Head of caudate nucleus (tissue), 42 donors: ENCODE measurements at places on chromosomes 11 and 22.
A peak's percentile ranks its signal among the peaks of the same experiment; 100 is the strongest.

GRCh38 chr11:46845440-46845739, 690 bp downstream of the CKAP5 start:
- DNase-seq: no peak

GRCh38 chr11:37908219-37908548, 1310.1 kb upstream of the RAG2 start:
- no peak for DNase-seq

DNA sequence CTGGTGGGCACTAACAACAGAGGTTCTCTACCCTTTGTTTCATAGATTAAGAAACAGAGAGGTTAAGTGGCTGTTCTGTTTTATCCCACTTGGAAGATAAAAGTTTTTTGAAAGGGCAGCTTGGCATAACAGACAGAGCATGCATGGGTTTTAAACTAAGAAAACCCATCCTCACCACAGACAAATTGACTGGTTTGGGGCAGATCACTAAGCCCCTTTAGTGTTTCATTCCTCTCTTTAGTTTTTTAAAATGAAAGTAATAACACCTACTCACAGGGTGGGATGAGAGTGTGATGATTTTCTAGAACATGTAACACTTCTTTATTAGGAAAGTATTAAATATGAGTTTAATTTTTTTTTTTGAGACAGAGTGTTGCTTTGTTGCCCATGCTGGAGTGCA, 12.3 kb upstream of the RRAS2 start:
- DNase-seq: no peak

GRCh38 chr22:31602259-31602952, 59.6 kb downstream of the PISD start:
- DNase-seq: no peak

DNA sequence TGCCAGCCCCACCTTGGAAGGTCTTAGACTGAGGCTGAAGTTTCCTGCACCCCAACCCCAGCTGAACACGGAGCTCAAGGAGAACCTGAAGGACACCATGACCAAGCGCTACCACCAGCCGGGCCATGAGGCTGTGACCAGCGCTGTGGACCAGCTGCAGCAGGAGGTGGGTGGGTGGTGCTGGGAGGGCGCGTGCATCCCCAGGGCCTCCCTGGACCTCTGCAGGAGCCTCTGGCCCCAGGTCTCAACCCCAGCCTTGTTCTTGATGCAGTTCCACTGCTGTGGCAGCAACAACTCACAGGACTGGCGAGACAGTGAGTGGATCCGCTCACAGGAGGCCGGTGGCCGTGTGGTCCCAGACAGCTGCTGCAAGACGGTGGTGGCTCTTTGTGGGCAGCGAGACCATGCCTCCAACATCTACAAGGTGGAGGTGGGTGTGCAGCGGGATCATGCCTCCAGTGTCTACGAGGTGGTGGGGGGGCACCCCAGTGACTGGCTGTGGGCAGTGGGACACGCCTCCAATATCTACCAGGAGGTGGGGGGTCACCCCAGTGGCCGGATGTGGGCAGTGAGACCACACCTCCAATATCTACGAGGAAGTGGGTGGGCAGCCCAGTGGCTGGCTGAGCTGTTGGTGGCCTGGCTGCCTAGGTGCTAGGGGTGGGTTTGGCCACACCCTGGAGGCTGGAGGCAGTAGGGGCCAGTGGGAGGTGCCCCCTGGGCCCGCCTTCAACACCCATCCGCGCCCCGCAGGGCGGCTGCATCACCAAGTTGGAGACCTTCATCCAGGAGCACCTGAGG, 4.6 kb downstream of the CD151 start:
- no peak for DNase-seq

DNA sequence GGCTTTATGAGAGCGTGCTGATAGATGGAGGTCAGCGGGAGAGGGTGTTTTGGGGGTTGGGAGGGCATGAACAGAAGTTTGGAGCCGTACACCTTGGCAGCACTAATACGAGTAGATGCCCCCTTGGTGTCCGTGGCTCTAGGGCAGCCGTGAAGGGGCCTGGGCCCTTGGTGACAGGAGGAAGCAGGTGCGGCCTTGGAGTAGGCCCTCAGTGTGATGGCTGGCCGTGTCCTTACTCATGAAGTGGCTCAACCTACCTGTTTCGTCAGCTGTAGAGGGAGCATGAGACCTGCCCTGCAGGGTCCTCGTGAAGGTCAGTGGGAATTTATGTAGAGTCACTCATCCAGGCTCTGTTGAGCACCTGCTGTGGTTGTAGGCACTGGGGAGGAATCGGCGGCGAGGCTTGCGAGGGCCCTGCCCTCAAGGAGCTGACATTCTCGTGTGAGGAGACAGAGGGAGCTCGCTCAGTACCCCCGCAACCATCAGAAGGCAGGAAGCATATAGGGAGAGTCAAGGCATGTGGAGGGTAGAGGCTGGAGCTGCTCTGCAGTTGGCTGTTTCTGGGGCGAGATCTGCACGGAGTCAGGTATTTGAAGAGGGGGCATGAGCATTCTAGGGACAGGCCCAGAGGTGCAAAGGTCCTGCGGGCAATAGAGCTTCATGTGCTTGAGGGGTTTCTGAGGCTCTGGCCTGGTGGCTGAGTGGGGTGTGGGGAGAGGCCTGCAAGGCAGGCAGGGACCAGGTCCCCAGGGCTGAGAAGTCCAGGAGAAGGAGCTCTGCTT, 39.6 kb downstream of the TBC1D22A start:
- no peak for DNase-seq

GRCh38 chr11:92383430-92383829, 158.8 kb downstream of the FAT3 start:
- no peak for DNase-seq

DNA sequence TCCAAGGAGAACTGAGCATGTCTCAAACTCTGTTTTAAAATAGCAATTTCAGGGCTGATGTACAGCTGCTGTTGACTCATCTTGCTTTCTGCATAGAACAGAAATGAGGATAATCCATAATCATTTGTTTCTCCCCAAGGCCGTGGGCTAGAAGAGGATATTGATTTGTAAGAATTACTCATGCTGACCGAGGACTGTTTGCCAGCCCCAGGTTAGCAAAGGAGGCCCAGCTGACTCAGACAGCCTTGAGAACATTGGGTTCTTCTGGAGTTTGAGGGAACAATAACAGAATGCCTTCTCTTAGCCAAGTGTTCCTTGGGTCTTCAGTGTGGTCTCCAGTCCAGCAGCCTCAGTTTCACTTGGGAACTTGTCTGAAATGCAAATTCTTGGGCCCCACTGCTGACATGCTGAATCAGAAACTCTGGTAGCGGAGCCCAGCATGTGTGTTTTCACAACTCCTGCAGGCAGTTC, 92.0 kb downstream of the ZC3H12C start:
- peak; percentile 22 for DNase-seq

DNA sequence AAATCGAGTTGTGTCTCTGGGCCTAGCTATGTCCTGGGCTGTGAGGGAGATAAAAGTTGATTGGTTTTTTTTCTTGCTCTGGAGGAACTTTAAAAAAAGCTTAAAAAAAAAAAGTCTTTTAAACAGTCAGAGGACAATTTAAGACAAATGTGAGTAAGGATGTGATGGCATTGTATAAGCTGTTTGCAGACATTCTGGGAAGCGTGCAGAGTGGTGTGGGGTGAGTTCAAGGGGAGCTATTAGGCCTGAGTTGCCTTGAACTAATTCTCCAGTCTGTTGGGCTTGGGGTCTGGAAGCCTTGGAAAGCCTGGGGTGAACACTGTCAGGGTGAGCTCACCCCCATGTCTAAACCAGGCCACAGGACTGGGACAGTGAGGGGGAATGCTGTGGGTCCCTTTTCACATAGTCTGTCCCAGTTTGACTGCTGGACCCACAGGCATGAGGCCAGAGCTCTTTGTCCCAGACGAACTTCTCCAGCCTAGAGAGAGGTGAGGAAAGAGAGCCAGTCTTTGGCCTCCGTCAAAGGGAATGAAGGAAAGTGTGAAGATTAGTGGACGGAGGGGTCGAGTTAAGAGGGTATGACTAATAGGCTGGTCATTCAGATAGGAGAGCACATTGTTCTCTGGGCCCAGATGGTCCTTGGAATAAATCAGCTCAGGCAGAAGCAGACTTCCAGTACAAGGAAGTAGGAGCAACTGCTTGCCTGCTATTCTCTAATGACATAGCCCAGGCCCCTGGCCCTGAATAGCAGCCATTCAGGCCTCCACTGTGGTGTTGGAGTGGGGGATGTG, 76.4 kb upstream of the NNMT start:
- DNase-seq: peak; percentile 37

GRCh38 chr22:16834971-16835370, 9.8 kb upstream of the XKR3 start:
- no peak for DNase-seq

- no peak for DNase-seq
Measured at GRCh38 chr11:81963018-81963417, 770.6 kb downstream of the FAM181B start.
